ENCODE measurements at places on chromosomes 5 and 9.

GRCh38 chr5:77563475-77563874, 71.4 kb upstream of the WDR41 start:
- DNase-seq: no peak

GRCh38 chr5:156815988-156816599, 34.0 kb upstream of the PPP1R2B start:
- peak; percentile 52 for DNase-seq

DNA sequence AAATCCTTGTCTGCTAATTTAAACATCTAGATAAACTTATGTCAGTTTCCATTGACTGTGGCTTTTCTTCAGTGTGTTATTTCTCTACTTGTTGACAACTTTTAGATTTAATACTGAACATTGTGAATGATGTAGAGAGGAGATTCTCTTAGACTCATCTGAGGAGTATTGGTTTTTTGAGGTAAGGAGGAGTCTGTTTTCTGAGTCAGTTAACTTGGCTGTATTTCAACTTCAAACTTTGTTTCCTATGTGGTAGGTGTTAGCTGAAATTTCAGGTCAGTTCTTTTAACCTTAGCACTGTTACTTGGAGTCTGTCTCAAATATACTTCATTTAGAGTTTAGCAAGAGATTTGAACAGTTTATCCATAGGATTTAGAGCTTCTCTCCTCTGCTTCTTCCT, 67.9 kb downstream of the XRCC4 start:
- no peak for DNase-seq

GRCh38 chr5:2128686-2129355, 246.1 kb upstream of the IRX4 start:
- peak; percentile 67 for DNase-seq

DNA sequence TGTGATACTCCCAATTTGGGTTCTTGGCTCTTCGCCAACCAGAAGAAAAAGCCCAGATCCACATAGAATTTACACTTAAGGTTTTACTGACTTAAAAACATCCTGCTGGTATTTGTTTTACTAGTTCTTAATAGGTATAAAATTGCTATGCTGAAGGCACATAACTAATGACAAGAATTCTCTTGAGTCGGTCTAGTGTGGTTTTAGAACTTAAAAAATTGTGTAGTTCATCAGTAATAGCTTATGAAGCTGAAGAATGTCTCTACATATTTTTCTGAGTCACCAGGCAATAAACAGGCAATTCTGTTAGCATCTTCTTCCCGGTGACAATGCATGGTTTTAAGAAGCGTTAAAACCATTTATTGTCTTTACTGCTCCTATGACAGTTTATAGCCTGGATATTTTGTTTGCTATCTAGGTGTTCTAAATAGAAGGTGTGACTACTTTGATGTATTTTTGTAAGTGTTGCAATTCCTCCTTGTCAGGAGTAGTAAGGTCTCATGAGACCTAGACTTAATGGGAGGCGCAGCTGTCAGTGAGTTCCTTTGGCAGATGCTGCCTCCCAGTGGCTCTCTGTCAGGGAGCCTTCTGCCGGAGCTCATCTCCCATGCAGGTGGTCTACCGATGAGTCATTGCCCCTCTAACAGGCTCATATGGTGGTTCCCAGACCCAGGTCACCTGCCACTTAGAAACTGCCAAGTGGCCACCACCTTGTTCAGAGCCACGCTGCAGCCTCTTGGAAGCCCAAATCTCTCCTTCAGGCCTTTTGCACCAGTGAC, 173.8 kb downstream of the MAST4 start:
- peak; percentile 46 for DNase-seq

GRCh38 chr9:129637102-129637501, 4.8 kb downstream of the ASB6 start:
- DNase-seq: no peak

- DNase-seq: no peak
Observed at GRCh38 chr9:132605387-132605786, 23.0 kb downstream of the BARHL1 start.

GRCh38 chr9:78882481-78882880, 585.6 kb downstream of the PSAT1 start:
- DNase-seq: no peak

DNA sequence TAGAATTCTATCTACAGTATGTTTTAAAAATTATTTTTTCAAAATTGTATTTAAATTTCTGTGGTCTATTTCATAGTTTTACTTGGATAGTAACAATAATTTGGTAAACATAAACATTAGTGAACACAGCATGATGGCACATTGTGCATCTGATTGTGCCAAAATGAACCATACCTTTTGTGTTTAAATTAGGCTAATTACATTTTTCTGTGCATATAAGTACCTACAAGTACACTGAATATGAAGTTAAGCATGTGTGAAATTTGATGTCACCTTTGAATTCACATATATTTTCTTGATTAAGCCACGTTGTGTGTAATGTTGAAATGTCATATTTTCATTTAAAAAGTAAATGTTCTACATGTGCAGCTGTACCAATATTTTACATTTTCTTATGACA, 13.4 kb downstream of the PBX3 start:
- no peak for DNase-seq

All from tongue (tissue), 3 donors.